ENCODE measurements at places on chromosomes 1 and 21.

- no peak for DNase-seq
These were observed 26.5 kb upstream of the MTR start for GRCh38 chr1:236768601-236769000.

- no peak for DNase-seq
These were observed 15.1 kb upstream of the PDE9A start for GRCh38 chr21:42638266-42638863.

GRCh38 chr1:246988316-246988715 lies 19.5 kb downstream of the ZNF695 start:
- DNase-seq: no peak

GRCh38 chr21:17139696-17140095 lies 373.1 kb upstream of the CXADR start:
- no peak for DNase-seq
